ENCODE measurements at places on chromosomes 13 and 19. TPM values are rescaled to one million over a fixed set of nuclear protein-coding genes. Genes with fewer than 3 reads are reported as not detected.

SRRM5 gene
- 0.80 TPM for total RNA-seq

ZIC5 gene
- total RNA-seq: 2.5 TPM

CEACAM3 gene
- not detected for total RNA-seq

SMIM7 gene
- total RNA-seq: 72.9 TPM

BEST2 gene
- 0.22 TPM for total RNA-seq

DIRAS1 gene
- total RNA-seq: 3.7 TPM

IGFL2 gene
- 0.52 TPM for total RNA-seq

KCNRG gene
- 0.71 TPM for total RNA-seq

ZNF14 gene
- 2.0 TPM for total RNA-seq

MEDAG gene
- not detected for total RNA-seq

All from A549 treated with GW870086 at 1 μM for 4 hours (cell line).